ENCODE measurements at places on chromosomes 6 and 20. TPM values are rescaled to one million over a fixed set of nuclear protein-coding genes. Genes with fewer than 3 reads are reported as not detected.
A peak's percentile ranks its signal among the peaks of the same experiment; 100 is the strongest.

ANKEF1 gene
- total RNA-seq = 3.6 TPM

RIPPLY2 gene
- total RNA-seq = not detected

ARMC2 gene
- 10.3 TPM for total RNA-seq

MDFI gene
- total RNA-seq = not detected

GRCh38 chr20:35704514-35705261 lies 5.5 kb downstream of the ROMO1 start:
- no peaks in the 10 kb centered on the region for H3K27me3 ChIP-seq
- H3K27ac ChIP-seq = no peak overlapping the region
- H3K36me3 ChIP-seq = peaks cover 73% of the 10 kb centered on the region
- DNase-seq = no peak
- H3K4me1 ChIP-seq = peaks cover 36% of the 10 kb centered on the region
- no peak overlapping the region for H3K4me3 ChIP-seq

DNA sequence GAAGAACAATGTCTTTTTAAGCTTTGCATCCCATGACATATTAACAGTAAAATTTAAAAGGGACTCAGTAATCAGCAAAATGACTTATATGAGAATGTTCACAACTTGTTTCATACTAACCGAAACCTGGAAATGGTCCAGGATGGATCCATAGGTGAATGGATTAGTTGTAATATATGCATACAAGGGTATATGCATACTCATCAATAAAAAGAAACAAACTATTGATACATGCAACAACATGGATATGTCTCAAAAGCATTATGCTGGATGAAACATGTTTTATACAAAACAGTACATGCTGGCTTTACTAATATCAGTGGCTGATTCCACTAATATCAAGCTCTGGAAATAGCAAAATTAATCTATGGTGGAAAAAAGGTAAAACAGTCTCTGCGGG lies 108.5 kb upstream of the HIVEP1 start:
- peaks cover 4% of the 10 kb centered on the region for H3K27me3 ChIP-seq
- no peak overlapping the region for H3K27ac ChIP-seq
- no peak for DNase-seq
- no peaks in the 10 kb centered on the region for H3K36me3 ChIP-seq

- no peaks in the 10 kb centered on the region for H3K36me3 ChIP-seq
- no peaks in the 10 kb centered on the region for H3K4me1 ChIP-seq
- H3K27me3 ChIP-seq = no peaks in the 10 kb centered on the region
- no peak overlapping the region for H3K27ac ChIP-seq
- DNase-seq = no peak
Observed at GRCh38 chr6:96304997-96305396, 216.6 kb upstream of the UFL1 start.

DNA sequence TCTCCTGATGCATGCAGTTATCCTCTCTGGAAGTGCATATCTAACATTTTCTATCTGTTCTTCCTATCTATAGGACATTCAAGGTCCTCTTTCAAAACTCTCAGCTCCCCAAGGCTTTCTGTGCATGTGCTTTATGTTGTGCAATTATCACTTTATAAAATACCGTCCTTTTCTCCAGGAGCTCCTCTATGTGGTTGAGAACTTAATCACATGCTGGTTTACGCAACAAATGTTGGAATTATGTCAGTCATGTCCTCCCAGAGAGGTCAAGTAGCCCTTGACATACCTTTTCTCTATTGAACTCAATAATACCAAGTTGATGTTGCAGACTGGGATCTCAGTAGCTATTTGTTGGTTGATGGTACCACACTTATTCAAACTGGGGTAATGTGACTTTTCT lies 388.4 kb downstream of the BTBD3 start:
- no peak overlapping the region for H3K27ac ChIP-seq
- no peaks in the 10 kb centered on the region for H3K4me1 ChIP-seq
- no peaks in the 10 kb centered on the region for H3K27me3 ChIP-seq
- no peaks in the 10 kb centered on the region for H3K36me3 ChIP-seq

DNA sequence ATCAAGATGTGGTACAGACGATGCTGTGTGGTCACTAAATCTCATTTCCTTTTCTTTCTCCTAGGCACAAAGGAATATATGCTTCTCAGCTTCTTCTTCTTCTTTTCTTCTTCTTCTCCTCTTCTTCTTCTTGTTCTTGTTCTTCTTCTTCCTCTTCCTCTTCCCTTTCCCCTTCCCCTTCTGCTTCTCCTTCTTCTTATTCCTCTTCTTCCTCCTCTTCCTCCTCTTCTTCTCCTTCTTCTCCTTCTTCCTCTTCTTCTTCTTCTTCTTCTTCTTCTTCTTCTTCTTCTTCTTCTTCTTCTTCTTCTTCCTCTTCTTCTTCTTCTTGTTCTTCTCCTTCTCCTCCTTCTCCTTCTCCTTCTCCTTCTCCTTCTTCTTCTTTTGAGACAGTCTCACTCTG lies 190.4 kb upstream of the DTNBP1 start:
- H3K4me1 ChIP-seq = no peaks in the 10 kb centered on the region
- no peak for DNase-seq
- H3K36me3 ChIP-seq = no peaks in the 10 kb centered on the region
- H3K4me3 ChIP-seq = no peak overlapping the region
- H3K27me3 ChIP-seq = peaks cover 4% of the 10 kb centered on the region

DNA sequence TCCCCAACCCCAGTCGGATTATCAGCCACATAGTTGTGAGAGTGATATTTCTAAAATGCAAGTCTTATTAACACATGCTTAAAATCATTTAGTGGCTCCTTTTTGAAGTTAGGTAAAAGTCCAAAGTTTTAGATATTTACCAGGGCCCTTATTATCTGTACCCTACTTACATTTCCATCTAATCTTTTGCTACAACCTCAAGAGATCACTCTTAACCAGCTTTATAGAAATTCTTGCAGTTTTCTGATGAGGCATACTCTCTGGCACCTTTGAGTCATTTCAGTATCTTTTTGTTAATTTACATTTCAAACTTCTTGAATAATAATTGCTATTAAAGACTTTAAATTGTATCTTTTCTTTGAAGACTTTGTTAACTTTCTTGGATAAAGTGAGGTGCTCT lies 453.3 kb downstream of the RFPL4B start:
- no peaks in the 10 kb centered on the region for H3K4me1 ChIP-seq
- no peaks in the 10 kb centered on the region for H3K36me3 ChIP-seq
- no peaks in the 10 kb centered on the region for H3K27me3 ChIP-seq

GRCh38 chr6:63573899-63574553 lies 1.7 kb downstream of the LOC128125822 start:
- no peaks in the 10 kb centered on the region for H3K27me3 ChIP-seq
- H3K4me3 ChIP-seq = peak overlapping the region; percentile 96
- H3K36me3 ChIP-seq = peaks cover 38% of the 10 kb centered on the region
- peaks cover 40% of the 10 kb centered on the region for H3K4me1 ChIP-seq
- peak overlapping the region; percentile 97 for H3K27ac ChIP-seq

GRCh38 chr6:44624226-44624625 lies 236.7 kb downstream of the CDC5L start:
- H3K27ac ChIP-seq = no peak overlapping the region
- H3K36me3 ChIP-seq = no peaks in the 10 kb centered on the region
- H3K4me1 ChIP-seq = peaks cover 4% of the 10 kb centered on the region

DNA sequence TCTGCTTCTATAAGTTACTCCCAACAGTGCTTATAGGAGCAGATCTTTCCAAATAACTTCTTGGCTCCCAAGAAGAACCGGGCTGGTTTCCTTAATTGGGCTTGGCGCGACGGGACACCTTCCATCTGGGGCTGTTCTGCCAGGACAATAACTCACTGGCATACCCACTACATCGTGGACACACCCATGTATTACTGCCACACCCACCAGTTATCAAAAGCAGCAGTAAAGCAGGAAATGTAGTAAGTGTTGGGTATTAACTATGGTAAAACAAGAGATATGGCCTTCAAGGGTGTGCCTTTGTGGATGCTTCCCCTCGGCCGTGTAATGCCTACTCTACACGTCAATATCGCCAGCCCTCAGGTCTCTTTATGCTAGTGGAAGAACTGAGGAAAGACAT lies 24.7 kb downstream of the CNKSR3 start:
- no peak overlapping the region for H3K4me3 ChIP-seq
- peaks cover 5% of the 10 kb centered on the region for H3K27me3 ChIP-seq
- no peak for DNase-seq
- H3K4me1 ChIP-seq = no peaks in the 10 kb centered on the region

GRCh38 chr6:149851461-149852110 lies 12.6 kb downstream of the LRP11 start:
- no peak overlapping the region for H3K4me3 ChIP-seq
- H3K27me3 ChIP-seq = peaks cover 35% of the 10 kb centered on the region

DNA sequence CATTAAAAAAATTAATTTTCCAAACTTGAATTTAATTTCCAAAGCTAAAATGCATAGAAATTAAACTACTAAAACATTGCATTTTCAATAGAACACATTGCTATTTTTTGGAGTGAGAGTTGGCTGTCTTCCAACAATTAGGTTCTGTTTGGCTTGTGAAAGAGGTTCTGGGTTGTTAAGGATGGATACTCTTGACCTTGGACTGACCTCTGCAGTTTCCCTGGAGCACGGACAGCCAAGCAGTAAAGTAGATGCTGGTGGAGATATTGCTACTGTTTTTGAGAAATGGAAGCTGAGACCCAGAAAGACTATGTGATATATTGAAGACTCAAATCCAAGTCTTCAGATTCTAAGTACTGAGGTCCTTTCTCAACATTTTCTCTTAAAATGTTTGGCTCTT lies 95.9 kb upstream of the CHD6 start:
- H3K27ac ChIP-seq = no peak overlapping the region
- no peaks in the 10 kb centered on the region for H3K36me3 ChIP-seq
- DNase-seq = no peak

DNA sequence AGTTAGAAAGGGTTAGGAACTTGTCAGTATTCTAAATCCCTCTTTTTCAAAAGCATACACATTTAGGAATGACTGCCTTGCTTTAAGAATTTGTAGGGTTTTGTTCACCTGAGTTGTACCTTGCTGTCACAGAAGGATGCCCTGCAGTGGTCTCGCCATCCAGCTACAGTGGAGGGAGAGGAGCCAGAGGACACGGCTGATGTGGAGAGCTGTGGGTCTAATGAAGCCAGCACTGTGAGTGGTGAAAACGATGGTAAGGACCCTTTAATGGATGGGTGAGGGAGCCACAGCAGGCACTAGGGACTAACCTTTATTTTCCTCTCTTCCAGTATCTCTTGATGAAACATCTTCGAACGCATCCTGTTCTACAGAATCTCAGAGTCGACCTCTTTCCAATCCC lies 69.9 kb downstream of the ASXL1 start:
- H3K4me1 ChIP-seq = no peaks in the 10 kb centered on the region
- H3K27ac ChIP-seq = no peak overlapping the region
- no peak for DNase-seq

- peak; percentile 80 for DNase-seq
- peak overlapping the region; percentile 98 for H3K4me3 ChIP-seq
- H3K36me3 ChIP-seq = peaks cover 50% of the 10 kb centered on the region
Observed at GRCh38 chr6:24720131-24720603, 1.2 kb upstream of the C6orf62 start.

DNA sequence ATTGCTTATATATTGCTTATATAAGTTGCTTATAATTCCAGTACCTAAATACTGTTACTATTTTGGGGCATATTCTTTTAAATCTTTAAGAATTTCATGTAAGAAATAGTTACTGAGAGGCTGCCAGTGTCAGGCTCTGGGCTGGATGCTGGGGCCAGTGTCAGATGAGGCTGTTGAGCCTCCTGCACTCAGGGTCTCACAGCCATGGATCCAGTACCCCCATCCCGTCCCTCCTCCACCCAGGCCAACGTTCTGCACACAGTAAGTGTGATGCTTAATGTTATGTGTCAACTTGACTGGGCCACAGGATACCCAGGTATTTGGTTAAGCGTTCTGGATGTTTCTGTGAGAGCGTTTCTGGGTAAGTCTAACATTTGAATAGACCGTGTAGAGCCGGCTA lies 119.5 kb upstream of the PMEPA1 start:
- H3K4me3 ChIP-seq = no peak overlapping the region
- H3K4me1 ChIP-seq = no peaks in the 10 kb centered on the region
- no peak overlapping the region for H3K27ac ChIP-seq

DNA sequence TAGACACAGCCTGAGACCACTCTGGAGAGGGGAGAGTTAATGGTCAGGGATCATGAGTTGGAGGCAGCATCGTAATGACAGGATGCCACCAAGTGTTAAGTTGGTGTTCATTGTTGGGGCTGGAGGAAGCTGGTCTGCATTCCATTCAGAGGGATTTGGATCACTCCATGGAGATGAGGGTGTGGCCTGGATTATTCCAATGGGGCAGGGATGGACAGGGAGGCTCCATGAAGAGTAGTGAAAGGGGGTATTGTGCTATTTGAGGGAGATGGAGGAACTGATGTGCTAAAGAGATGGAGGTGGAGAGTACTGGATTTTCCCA lies 1.1 kb downstream of the SAPCD1 start:
- H3K27ac ChIP-seq = peak overlapping the region; percentile 61
- H3K27me3 ChIP-seq = no peaks in the 10 kb centered on the region
- DNase-seq = no peak
- no peak overlapping the region for H3K4me3 ChIP-seq

DNA sequence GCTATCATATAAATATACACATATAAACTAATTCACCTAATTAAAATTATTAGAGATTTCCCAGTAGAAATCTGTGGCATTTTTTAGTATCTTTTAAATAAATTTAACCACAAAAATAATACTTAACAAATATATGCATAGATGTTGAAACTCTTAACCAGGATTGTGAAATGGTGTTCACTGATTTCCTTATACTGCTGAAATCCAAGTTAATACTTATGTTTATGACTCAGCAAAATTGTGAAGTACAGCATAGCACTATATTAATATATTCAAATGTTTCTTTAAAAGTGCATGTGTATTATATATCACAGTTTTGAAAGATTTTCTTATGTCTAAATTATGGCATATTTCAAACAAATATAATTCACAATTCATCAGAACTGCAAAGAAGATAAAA lies 328.2 kb upstream of the MANEA start:
- no peaks in the 10 kb centered on the region for H3K4me1 ChIP-seq
- no peak overlapping the region for H3K27ac ChIP-seq
- no peaks in the 10 kb centered on the region for H3K27me3 ChIP-seq
- H3K4me3 ChIP-seq = no peak overlapping the region
- H3K36me3 ChIP-seq = no peaks in the 10 kb centered on the region
- no peak for DNase-seq

- peaks cover 40% of the 10 kb centered on the region for H3K36me3 ChIP-seq
- H3K4me1 ChIP-seq = peaks cover 87% of the 10 kb centered on the region
- DNase-seq = peak; percentile 18
Observed at GRCh38 chr6:111857674-111858337, 15.4 kb downstream of the FYN start.
